RPMI7951 (cell line): ENCODE measurements at places on chromosomes 6 and 20. TPM values are rescaled to one million over a fixed set of nuclear protein-coding genes. Genes with fewer than 3 reads are reported as not detected.

GRCh38 chr20:34549929-34550305, 8.6 kb upstream of the MAP1LC3A start:
- no peak for DNase-seq

DNA sequence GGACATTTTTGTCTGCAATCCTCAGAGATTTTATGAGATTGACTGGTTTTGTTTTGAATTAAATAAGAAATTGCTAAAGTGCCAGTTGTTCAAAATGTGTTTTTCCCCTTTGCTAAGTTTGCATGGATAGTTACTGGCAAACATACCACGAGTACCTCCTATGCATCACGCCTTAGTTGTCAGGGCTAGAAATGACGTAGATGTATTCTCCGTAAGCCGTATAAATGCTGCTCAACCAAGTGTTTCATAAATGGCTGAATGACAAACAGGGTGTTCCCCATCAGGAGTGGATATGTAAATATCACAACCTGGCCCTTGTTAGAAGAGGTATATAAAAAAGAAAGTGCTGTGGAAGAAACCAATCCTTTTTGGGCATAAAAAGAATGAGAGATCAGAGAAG, 341.1 kb upstream of the ZFP64 start:
- no peak for DNase-seq

DNA sequence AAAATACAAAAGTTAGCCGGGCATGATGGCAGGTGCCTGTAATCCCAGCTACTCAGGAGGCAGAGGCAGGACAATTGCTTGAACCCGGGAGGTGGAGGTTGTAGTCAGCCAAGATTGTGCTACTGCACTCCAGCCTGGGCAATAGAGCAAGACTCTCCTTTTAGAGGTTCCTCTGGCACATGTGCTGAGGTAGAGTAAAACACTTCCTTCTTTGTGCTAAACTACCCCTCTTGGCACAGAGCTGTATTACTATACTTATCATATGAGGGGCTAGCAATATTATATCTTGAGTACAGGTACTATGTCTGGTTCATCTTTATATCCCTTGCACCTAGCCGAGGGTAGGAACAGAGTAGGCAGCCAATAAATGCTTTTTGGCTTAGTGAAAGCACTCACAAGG, 40.2 kb upstream of the SAMHD1 start:
- no peak for DNase-seq

MCCD1 gene
- total RNA-seq, result not detected in 2 replicates

DNA sequence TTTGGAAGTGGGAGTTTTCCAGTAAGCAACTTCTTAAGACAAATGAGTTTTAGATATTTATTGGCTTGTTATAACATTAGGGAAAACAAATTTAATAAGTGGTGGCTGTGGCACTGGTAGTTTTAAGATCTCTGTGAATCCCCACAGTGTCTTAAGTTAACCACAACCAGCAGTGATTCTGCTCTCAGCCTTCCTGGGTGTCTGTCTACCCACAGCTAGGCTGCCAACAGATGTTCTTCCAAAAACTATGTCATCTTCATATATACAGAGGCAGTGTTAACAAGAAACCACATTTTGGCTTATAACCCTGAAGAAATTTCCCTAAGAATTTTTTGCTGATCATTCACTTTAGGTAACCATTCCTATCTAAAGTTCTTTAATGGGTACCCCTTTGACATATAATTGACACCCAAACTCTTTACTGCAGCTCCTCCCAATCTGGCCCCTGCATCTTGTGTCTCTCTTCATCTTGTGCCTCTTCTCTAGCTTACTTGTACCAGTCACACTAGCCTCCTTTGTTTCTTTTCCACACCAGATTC, 52.7 kb downstream of the TOP1 start:
- peak; percentile 23 for DNase-seq

- DNase-seq, result peak; percentile 85
Observed at GRCh38 chr20:23446505-23446904, 6.2 kb downstream of the CST11 start.

DNA sequence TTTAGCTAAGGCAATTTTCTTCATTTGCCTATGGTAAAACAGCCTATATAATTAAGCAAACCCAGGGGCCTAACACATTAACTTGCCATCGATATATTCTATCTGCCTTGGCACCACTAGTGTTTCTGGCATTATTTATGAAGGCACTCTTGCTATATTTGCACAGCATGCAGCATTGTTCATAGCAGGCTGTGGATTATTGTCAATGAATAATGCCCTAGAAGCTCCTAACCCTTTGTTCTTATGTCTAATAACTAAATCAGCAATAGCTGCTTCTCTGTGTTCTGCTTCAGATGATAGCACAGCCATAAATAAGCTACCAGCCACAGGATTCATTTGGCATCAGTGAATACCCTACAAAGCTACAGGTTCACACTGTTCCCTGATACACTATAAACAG, 254.8 kb upstream of the STXBP5 start:
- no peak for DNase-seq

DNA sequence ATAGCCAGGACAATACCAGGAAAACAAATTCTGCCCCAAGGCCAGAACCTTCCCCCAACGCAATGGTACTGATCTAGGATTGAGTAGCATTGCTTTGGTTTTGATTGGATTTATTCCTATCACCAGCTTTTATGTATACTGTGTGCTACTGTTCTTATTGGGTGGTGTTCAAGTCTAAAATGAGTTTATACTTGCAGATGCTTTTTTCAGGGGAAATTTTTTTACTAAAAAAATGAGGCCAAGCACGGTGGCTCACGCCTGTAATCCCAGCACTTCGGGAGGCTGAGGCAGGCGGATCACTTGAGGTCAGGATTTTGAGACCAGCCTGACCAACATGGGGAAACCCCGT, 116.8 kb downstream of the ZMYND8 start:
- DNase-seq, result no peak

DNA sequence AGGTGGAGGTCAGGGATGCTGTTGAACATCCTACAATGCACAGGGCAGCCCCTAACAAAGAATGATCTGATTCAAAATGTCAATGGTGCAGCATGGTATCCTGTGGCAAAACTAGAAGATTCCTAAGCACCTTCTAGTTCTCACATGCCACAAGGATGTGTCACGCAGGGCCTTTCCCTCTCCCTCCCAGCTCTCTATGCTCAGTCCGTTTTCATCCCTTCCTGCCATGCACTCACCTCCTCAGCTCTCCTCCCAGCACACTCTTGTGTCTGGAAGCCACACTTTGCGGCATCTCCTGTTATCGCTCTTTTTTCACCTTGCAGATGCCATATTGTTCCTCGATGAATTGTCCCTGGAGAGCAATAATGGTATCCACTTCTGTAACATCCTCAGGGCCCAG, 263.4 kb downstream of the CDC5L start:
- DNase-seq, result peak; percentile 78

DNA sequence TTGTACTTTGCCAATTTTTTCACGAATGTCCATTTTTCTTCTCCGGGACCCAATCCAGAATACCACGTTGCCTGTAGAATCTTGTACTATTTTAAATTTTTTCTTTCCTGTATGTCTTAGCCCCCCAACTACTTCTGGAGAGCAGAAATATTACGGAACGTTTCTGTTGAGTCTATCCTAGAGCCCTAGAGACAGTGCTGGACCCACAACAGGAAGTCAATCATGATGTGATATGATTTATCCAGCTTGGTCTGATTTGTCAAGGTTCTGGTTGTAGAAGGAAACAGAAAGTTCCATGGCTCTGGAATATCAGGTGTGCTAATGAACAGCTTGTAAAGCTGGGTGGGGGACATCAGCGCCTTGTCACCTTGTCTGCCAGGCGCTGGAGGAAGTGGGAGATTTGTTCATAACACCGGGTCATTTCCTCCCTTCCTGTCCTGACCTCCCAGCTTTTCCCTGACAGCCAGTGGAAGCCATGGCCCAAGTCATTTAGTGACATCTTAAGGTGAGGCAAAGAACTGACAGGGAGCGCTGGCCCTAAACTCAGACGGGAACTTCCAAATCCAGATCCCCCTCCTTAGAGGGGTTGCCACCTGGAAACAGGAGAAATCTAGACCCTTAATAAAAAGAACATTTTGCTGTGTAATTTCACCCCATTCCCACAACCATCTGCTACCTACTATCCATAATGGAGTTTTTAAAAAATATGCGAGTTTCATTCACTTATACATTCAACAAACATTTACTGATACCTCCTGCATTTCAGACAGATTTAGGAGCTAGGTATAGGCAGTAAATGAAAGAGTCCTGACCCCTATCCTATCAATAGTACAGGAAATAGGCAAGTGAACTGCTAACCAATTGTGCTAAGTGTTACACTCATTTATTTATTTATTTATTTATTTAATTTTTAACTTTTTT, 130.5 kb downstream of the ZFP64 start:
- DNase-seq, result peak; percentile 54

DNA sequence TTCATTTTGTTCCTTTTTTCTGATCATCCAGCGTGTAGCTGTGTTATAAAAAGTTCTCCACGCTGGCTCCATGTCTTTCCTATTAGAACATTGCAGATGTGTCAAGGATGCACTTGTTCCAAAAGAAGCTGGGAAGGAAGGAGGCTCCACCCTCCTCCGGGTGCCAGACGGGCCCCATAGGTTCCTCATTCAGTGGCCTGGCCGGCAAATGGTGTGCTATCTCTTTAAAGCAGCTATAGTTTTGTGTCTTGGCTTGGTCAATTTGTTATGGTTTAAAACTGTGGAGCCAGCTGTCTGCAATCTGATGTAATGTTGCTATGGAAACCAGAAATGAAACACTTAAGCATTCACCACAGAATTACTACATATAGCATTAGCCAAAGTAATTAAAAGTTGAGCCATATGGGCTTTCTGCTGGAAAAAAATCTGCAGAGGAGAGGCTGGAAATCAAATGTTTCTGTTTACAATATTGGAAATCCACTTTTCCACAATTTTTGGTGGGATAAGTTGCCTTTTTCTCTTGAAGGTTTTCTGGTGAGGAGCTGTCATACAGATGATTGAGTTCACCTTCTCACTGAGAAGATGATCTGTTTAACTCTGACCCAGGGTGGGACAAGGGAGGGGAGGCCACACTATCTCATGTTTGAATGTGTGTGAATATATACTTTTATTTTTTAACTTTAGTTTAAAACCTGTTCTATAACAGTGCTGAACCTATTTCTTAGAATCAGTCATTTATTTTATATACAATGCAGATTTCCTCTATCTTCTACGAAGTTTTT, 167.4 kb downstream of the SASH1 start:
- DNase-seq, result peak; percentile 99

- DNase-seq, result no peak
Observed at GRCh38 chr20:37973059-37973910, 60.0 kb downstream of the TTI1 start.

DNA sequence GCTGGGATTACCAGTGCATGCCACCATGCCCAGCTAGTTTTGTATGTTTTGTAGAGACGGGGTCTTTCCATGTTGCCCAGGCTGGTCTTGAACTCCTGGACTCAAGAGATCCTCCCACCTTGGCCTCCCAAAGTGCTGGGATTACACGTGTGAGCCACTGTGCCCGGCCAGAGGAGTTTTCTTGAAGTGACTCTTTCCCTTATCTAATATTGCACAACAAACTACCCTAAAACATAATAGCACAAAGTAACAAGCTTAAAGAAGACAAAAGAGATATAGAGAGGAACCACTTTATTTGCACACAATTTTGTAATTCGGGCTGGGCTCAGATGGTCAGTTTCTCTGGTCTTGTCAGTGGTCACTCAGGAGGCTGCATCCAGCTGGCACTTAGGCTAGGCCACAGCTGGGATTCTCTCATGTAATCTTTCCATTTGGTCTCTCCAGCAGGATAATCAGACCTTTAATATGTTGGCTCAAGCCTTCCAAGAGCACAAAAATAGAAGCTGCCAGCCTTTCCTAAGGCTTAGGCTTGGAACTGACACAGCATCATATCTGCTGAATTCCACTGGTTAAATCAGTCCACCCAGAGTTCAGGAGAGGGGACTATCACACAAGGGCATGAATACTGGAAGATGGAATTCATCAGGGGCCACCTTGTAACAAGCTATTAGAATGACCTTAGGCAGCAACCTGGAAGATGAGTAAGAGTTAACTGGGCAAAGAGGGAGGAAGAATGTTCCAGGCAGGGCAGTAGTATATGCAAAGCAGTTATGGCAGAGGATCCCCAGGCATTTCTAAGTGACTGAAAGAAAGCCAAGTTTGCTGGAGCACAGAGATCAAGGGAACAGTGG, 56.7 kb upstream of the PNRC1 start:
- peak; percentile 13 for DNase-seq

ANKRD60 gene
- not detected in 2 replicates for total RNA-seq

ETV7 gene
- 0.24 and 0.39 TPM in 2 replicates for total RNA-seq

- no peak for DNase-seq
Observed at GRCh38 chr6:142518126-142518525, 216.3 kb downstream of the ADGRG6 start.

DNA sequence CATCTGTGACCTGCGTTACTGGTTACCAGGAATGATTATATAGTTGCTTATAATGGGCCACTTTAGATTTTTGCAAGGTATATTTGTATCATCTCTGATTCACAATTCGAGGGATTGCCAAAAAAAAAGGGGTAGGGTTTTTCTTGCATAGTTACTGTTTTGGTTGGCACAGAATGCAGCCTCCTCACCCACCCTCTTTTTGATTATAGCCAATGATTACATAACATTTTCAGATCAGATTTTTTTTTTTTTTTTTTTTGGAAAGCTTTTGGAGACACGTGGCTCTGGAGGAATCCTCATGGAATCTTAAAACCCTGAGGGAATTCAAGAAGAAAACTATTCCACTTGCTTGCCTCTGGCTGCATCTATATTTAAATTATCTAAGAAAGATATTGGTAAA, 53.7 kb downstream of the UST start:
- no peak for DNase-seq

- no peak for DNase-seq
Observed at GRCh38 chr6:97282238-97282725, 734 bp downstream of the MMS22L start.

- DNase-seq, result no peak
Observed at GRCh38 chr6:40551966-40552505, 35.1 kb downstream of the LRFN2 start.

GRCh38 chr6:43171707-43172103, 636 bp downstream of the SRF start:
- no peak for DNase-seq

- DNase-seq, result no peak
Observed at GRCh38 chr6:166417285-166417691, 34.5 kb upstream of the MPC1 start.

DNA sequence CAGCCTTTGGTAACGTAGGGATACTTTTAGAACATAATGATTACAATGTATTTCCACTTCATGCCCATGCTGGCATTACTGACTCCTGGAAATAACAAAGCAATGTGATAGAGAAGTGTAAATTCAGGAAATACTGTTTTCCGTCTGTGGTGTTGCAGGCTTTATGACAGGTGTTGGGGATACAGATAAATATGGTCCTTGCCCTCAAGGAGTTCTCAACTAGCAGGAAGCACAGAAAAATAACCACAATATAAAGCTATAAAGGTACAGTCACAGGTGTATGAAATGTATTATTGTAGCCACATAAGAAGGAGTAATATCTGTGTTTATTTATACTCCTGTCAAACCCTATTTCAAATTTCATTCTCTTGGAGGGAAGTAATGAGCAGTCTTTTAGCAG, 12.9 kb upstream of the LAMP5 start:
- DNase-seq, result no peak

DNA sequence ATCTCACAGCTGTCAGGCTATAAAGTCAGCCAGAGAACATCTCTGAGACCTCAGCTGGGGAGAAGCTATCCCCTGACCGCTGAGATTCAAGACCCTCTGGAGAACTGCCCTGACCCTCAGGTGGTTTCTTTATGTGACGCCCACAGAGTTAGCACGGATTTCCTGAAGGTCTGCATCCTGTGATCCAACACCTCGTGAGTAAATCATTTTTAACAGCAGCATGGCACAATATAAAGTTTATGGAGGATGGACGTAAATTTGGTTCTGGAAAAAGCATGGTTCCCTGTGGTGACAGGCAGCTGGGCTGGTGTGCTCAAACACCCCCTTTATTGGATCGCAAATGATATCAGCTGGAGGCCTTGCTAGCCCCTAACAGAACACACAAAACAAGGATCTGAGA, 25.3 kb upstream of the TRAF3IP2 start:
- no peak for DNase-seq

CLVS2 gene
- not detected in 2 replicates for total RNA-seq
